ENCODE measurements at places on chromosomes 11 and 22.
A peak's percentile ranks its signal among the peaks of the same experiment; 100 is the strongest.

GRCh38 chr22:17228725-17229126 is 9.5 kb upstream of the ADA2 start:
- no peak for DNase-seq

DNA sequence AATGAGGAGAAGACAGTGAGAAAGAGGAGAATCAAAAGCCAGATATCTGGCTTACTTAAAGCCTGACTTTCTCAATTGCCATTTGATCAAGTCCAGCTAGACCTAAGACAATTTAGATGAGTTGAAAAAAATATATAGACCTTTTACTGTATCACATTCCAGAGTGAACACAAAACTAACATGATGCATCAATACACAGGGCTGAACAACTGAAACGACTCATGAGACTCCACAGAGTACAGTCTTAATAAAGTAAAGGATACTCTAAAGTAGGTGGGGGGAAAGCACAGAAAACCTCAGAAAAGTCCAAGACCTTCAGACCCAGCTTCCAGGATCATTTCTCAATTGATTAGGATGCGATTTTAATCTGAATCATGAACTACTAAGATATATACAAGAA is 95.3 kb upstream of the OR9G4 start:
- no peak for DNase-seq

DNA sequence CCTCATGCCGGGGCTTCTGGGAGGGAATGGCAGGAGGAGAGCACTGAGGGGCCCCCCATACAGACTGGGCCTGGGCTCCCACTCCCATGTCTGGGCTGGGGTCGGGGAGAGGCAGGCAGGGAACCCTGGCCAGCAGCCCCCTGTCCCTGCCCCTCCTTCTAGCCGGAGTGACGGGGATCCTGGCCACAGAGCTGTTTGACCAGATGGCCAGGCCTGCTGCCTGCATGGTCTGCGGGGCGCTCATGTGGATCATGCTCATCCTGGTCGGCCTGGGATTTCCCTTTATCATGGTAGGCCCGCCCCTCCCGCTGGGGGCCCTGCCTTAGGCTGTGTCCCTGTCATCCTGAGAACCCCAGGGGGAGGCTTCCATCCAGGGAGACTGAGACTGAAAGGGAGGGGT is 10.0 kb upstream of the MIF start:
- DNase-seq, result no peak

DNA sequence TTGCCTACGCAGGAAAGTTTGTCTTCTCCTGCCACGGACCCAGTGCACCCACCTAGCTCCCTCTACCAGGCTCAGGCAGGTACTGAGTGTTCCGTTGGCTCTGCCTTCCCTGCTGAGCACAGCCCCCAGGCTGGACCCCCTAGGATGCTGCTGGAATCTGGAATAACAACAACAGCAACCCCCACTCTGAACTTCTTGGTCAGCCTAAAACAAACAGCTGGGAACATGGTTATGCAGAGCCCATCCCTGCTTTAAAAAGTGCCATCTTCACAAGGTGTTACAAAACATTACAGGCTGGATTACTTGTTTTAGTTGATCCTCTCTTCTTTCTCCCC is 1.8 kb downstream of the OPCML start:
- no peak for DNase-seq

DNA sequence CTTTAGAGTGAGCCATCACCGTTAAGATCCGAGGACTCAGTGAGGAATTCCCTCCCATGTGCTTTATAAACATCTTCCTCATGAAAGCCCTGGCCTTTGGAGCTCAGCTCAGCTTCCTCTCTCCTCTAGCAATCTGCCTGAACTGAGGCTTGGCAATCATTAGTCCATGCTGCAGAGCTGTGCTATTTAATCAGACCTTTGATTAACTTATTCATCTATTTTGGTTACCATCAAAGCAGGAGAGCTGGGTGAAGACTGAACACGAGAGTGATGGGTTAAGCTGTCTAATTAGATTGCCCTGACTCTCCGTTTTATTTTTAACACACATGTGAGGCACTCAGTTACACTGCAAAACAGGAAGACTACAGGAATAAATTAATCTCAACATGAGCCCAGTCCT is 351.3 kb downstream of the LARGE1 start:
- no peak for DNase-seq

DNA sequence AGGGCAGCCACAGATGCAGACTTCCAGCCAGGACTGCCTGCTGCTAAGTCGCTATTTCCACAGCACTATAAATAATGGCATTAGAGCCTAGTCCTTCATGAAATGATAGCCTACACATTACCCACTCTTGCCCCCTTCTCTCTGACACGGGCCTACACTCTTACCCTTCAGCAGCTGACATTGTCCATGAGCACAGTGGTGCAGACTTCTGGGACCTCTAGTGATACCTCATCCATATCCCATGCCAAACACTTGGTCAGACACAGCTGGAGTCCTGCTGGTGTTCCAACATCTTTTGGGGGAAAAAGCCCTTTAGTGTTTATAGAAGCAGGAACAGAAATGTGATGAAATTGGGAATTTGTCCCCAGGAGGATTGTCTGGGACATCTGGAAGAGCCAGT is 43.4 kb upstream of the RAB1B start:
- no peak for DNase-seq

- no peak for DNase-seq
Measured at GRCh38 chr11:70460964-70461363, 62.6 kb downstream of the CTTN start.

DNA sequence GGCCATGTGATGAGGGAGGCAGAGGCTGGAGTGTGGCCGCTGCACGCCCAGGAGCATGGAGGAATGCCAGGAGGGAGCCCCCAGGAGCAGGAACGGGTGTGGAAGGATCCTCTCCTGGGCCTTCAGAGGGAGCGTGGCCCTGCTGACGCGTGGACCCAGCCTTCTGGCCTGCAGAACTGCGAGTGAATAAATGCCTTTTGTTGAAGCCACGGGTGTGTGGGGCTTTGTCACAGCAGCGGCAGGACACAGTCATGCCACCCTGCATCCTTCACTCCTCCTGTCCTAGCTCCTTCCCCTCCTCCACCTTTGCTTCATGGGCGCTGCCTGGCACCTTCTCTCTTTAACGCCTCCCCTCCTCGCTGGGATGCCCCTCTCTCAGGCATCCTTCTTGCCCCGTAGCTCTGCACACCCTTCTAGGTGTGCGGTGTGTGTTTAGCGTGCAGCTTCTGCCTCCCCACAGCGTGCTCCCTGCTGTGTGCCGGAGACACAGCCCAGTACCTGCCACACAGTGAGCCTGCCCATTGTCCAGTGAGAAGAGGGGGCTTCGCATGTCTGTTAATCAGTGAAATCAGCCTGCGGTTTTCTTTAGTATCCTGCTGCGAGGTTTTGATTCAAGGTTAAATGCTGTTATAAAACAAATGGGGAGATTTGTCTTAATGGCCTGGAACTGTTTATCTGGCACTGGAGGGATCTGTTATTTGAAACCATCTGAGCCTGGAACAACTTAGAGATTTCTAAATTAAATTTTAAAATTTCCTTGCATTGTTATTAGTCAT is 459.6 kb downstream of the TBC1D22A start:
- DNase-seq, result no peak

GRCh38 chr11:127451861-127452260 is 451.3 kb upstream of the KIRREL3 start:
- DNase-seq, result no peak

GRCh38 chr11:115348416-115348815 is 155.8 kb downstream of the CADM1 start:
- DNase-seq, result no peak

DNA sequence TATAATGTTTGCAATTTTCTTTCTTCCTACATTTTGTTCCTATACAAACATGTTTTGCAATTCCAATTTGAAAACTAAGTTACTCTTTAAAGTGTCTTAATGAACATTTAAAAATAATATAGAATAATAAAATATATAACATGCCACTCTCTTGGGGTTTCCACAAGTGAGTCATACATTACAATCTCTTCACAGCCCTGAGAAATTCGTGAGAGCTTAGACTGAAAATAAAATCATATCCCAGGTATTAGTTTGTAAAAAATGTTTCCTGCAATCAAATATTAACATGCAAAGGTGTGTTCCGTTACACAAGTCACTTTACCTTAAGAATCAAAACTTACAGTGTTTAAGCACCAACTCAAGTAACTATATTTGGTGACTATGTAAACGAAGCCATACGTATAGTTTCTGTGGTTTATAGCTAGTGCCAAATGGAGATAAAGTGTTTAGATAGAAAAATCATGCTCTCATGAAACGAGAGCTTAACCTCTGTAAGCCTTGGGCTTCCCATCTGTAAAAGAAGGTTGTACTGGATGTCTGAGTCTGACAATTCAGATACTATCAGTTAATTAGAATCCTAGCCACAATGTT is 253.6 kb upstream of the ANO3 start:
- no peak for DNase-seq

GRCh38 chr11:1116104-1116503 is 41.4 kb downstream of the MUC2 start:
- DNase-seq, result no peak

GRCh38 chr11:128624269-128625175 is 37.2 kb upstream of the ETS1 start:
- DNase-seq, result peak; percentile 48

GRCh38 chr11:8932564-8933180 is at the start of gene C11orf16:
C11orf16 (minus strand) TSS chr11:8932947; CDS start chr11:8932308, 639 bp downstream.
- no peak for DNase-seq

GRCh38 chr11:46944356-46945075 is 8.0 kb downstream of the CSTPP1 start:
- DNase-seq, result no peak

DNA sequence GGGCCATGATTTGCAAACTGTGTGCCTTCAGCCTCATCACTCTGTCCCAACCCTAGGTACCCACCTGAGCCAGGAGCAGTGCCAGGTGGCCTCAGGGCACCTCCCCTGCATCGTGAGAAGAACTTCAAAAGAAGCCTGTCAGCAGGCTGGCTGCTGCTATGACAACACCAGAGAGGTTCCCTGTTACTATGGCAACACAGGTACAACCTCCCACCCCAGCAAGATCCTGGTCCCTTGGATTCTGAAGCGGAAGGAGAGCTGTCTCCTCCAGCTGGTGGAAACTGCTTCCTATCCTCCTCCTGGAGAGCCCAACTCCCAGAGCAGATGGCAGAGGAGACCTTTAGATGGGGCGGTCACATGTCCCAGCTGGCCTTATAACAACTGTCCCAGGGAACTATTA is 2.9 kb downstream of the ZP1 start:
- DNase-seq, result no peak

GRCh38 chr11:109784536-109784935 is 308.7 kb upstream of the ZC3H12C start:
- no peak for DNase-seq

DNA sequence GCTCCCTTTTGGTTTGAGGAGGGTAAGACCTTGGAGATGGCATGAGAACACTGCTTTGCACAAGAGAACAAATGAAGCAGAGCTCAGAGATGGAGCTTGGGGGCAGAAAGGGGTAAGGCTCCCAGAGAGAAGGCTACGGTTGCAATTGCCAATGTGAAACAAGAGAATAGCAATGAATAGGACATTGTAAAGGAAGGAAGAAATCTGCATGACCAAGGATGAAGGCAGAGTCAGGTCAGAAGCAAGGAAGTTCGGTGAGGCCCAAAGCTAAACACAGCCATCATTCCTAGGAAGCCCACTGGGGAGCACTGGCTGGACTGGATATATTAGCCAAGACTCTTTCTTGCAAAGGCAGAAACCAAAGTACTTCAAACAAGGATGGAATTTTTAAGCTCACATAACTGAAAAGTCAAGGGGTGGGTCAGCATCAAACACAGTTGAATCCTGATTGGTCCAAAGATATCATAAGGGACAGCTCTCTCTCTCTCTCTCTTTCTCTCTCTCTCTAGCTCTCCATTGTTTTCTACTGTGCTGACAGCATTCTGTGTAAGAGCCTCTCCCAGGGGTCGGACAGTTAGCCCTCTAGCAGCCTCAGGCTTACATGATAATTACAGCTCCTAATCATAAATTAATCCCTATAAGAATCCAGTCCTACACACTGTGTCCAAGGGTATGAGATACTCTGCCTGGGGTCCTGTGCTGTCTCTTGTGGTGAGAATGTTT is 484.3 kb downstream of the SOX6 start:
- no peak for DNase-seq

DNA sequence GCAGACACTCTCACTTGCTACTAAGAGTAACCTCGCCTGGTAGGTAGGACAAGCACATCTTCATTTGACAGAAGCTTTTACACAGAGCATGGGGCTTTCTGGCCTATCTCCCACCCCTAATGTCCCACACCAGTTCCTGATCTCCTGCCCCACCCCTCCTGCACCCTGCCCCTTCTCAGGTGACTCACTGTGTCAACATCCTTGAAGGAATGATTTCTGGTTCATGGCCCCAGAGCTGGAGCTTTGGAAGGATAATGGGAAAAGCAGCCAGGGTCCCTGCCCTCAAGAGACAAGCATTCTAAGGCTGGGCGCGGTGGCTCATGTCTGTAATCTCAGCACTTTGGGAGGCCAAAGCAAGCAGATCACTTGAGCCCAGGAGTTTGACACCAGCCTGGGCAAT is 47.2 kb downstream of the LRFN4 start:
- no peak for DNase-seq

DNA sequence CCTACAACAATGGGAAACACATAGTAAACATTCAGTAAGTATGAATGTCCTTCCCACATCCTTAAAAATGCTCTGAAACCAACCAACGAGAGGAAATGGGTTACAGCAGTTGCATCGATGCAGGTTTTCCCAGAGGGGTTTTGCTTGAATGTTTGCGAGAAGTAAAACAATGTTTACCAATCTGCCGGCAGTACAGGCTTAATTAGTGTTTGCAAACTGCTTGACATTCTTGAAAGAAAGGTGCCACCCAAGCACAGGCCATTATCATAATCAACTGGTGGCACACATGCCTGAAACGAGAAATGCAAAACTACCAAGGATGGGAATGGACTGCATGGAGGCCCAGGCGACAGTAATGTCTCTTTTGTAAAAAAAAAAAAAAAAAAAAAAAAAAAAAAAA is 27.1 kb upstream of the OPCML start:
- DNase-seq, result no peak

DNA sequence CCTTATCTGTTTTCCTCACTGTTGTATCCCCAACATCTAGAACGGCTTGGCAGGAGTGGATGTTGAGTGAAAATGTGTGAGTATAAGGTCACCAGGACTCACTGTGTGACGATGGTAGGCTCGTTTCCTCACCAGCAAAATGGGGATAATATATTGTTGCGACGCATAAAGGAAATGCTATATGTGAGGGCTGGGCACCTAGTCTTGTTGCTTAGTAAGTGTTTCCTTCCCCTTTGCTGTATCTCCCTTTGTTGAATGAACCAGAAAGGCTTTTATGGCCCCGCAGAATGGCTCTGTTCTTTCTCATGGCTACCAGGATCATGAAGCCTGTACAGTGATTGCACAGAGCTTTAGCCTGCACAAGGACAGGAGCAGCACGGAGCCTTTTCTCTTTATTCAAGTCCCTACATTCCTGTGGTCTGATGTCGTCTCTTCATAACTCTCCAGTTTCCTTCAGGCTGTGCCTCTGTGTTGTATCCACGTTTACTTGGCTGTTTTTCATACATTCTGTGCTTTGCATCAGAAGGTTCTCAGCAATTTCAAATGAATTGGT is 5.4 kb downstream of the TNRC6B start:
- peak; percentile 8 for DNase-seq

GRCh38 chr11:118117790-118118601 is 31.2 kb upstream of the SMIM35 start:
- DNase-seq, result no peak

GRCh38 chr11:134637091-134638015 is 225.3 kb upstream of the B3GAT1 start:
- DNase-seq, result no peak
